Hypothalamus (tissue), 51 donors: ENCODE measurements at places on chromosomes 2 and 18.
A peak's percentile ranks its signal among the peaks of the same experiment; 100 is the strongest.

DNA sequence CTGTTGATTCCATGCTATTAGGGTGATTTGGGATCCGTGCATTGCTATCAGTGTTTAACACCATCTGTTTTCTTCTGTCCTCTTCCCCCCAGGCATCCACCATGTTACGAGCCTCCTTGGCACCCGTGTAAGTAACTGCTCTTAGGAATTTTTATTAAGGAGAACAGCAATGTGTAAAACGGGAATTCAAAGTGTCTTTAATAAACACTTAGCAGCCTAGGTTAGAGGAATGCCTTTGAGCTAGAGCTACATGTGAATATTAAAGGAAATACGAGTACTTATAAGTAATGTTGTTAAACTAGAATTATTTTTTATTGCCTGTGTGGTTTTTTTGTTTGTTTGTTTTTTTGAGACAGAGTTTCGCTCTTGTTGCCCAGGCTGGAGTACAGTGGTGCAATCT, 58.1 kb downstream of the ARMC9 start:
- DNase-seq = no peak

GRCh38 chr2:238668426-238668825, 179.5 kb upstream of the TWIST2 start:
- no peak for DNase-seq

DNA sequence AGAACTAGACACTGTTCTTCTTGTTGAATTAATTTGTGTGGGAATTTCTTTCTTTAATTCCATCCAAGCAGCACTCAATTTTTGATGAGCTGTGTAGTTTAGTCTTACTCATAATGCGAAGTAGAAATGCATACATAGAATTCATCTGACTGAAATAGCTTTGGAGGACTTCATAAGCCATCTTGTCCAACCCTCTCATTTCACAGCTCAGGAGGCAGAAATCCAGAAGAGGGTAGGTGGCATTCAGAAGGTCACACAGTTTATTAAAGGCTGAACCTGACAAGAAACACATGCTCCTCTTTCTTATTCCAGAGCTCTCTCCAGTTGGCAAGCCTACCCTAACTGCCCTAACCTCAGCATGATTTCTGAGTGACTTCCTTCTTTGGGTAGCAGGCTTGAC, 169.2 kb upstream of the NOSTRIN start:
- DNase-seq = no peak

DNA sequence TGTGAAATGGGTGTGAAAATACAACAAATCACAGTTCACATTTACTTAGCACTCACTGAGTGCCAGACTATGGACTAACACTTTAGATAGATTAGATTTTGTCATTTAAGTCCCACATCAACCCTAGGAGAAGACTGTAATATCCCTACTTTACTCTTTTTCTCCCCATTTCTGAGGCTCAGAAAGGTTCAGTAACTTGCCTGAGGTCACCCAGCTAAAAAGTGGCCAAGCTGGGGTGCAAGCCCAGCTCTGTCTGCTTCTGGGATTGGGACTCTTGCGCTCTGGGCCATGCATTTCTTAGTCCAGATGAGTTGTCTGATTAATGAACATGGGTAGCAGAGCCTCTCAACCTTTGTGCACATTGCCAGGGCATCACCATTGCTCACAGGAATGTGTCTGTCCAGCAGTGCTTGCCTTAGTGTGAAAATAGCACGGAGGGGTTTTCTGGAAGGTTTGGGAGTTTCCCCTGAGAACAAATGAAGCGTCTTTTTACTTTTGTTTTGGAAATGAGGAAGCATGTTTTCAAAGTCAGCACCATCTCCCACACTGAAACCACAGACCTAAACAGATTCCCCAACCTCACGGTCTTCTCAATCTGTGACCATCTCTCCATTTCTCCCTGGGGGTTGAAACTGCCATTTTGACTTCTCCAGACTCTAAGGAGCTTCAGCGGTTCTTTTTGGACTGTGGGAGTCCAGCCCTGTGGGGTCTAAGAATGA, 31.9 kb downstream of the NRP2 start:
- no peak for DNase-seq

DNA sequence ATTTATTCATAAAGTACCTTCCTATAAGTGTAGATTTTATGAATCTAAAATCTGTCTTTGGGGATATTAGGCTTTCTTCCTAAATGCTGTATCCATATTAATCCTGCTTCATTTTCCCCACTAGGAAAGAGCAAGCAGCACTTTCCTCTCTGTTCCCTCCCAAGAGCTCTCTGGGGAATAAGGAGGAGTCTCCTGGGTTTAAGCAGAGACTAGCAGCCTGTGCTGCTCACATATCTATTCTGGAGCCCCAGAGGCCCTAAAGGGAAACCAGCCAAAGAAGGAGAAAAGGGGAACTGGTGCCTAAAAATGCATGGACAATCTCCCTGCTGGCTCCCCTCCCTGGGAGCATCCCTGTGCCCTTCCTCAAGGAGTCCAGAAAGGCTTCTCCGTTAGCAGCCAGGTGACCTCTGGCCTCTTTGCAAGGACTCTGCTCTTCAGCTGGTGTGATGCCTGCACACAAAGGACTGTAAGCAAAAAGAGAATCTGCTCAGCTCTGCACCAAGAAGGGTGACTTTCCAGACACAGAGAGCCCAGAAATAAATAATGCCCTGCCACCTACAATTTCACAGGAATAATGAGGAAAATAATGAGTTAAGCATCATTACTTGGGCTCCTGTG, 270.6 kb downstream of the SS18 start:
- no peak for DNase-seq

DNA sequence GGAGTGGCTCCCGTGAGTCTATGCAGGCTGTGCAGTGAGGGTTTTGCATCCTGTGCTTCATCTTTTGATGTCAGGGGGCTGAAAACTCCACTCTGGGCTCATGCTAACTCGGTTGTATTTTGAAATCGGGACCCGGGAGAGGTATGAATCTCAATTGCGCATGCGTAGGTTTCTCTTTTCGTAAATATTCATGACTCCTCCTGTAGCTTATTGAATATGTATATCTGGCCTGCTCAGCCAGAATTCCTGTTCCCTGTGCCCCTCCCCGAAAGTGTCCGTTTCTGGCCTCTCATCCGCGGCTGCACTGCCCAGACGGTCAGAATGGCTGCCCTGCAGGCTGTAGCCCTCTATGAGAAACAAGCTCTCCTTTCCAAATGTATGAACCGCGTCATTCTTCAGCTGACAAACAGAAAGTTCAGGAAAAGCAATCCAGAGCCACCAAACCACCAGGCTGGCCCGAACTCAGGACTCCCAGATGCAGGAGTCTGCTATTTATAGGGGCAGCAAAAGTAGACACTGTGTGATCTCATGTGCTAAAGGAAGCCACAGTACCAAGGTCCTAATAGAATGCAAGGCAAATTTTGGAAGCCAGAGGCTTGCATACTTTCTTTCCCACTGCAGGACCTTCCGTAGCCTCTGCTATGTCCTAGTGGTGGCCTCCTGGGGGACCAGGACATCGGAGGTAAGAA, 41.7 kb downstream of the AKAIN1 start:
- DNase-seq = no peak

- DNase-seq = no peak
These were observed 142.4 kb downstream of the ZFP36L2 start for GRCh38 chr2:43083710-43084698.

DNA sequence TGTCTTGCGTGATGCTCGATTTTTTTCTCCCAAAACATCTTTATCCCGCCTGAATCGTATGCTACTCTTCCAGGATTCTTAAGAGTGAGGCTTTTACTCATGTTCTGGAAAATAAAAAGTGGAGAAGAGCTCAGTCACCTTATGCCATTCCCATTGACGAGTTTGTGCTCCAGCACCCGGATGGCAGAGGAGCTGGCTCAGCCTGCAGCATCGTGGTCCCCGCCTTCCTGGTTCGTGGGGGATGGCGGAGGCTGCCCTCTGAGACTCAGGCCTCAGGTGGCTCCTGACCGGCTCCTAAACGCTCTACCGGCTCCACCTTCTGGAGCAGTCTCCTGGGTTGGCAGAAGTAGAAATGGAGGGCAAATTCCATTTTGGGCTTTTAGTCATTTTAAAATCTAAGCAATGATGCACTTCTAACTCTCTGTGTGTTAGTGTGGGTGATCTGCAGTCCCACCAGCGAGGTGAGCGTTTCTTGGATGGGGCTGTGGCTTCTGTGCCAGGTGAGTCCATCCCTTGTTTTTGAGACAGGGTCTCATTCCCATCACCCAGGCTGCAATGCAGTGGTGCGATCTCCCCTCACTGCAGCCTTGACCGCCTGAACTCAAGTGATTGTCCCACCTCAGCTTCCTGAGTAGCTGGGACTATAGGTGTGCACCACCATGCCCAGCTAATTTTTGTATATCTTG, 27.8 kb downstream of the RTP5 start:
- DNase-seq = no peak

DNA sequence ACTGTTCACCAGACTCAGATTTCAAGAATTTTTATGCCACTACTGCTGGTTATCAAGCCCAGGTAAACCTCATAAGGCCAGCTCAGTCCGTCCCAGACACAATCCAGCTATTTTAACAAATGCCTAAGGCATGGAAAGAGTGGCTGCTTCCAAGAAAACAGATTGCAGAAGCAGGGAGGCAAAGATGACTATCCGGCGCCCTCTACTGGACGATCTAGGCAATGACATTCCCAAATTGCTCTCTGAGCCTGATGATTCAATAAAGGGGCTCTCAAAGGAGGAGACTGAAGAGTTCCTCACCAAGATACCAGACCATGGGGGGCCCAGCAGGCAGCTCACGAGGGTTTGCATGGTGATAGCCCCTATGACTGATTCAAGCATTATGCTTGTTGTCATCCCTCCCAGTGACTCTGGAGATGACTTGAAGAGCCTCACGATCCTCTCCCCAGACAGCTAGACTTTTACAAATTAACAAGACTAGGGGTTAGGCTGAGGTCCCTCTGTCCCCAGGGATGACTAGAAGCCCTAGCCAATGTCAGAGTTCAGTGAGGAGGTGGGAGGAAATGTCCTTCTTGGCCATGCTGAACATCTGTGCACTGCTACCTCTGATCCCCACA, 25.0 kb downstream of the SERPINB8 start:
- peak; percentile 7 for DNase-seq

DNA sequence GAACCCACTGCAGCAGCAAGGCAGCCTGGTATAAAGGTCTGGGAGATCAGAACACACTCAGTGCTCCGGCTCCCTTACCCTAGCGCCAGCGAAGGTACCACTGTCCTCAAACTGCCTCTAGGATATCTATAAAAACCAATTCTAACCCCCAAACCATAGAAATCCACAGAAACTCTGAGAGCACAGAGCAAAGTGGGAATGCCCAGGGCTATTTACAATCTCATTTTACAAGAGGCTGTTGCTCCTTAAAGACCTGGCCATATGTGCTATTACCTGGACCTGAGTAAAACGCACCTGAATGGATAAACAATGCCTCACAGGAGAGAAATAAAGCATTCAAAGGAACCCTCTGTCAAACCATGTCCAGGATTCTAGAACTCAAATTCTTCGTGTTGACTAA, 4.3 kb downstream of the STK39 start:
- DNase-seq = no peak

DNA sequence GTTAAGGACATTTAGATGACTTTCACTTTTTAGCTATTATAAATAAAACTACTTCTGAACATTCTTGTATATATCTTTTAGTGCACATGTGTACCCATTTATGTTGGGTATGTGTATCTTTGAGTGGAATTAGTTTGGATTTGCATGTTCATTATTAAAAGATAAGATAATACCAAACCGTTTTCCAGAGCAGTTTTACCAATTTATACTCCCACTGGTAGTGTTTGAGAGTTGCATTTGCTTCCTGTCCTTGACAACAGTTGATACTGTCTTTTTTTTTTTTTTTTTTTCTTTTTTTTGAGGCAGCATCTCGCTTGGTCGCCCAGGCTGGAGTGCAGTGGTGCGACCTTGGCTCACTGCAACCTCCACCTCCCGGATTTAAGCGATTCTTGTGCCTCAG, 23.3 kb downstream of the SLC30A6 start:
- no peak for DNase-seq

GRCh38 chr2:46096260-46096659, 200.9 kb upstream of the EPAS1 start:
- no peak for DNase-seq

- DNase-seq = no peak
These were observed 40.4 kb upstream of the MTIF2 start for GRCh38 chr2:55309446-55309845.

- no peak for DNase-seq
These were observed 177.1 kb downstream of the RNF144A start for GRCh38 chr2:7094231-7094741.

GRCh38 chr2:120719491-120719890, 16.2 kb upstream of the GLI2 start:
- no peak for DNase-seq
